A549 treated with DMSO at 1 μM for 4 hours (cell line): ENCODE measurements at places on chromosomes 12 and 14. TPM values are rescaled to one million over a fixed set of nuclear protein-coding genes. Genes with fewer than 3 reads are reported as not detected.

Gene ZDHHC17
- total RNA-seq, result 8.8 to 19.6 TPM (median 12.1 TPM) in 5 replicates

Gene A2ML1
- not detected in 5 replicates for total RNA-seq

Gene RERGL
- total RNA-seq, result not detected in 5 replicates

Gene SLC4A8
- total RNA-seq, result 1.0 to 2.6 TPM (median 1.6 TPM) in 5 replicates

Gene NEMP1
- total RNA-seq, result 15.1 to 21.3 TPM (median 17.3 TPM) in 5 replicates

Gene CEP170B
- total RNA-seq, result 19.3 to 26.4 TPM (median 23.0 TPM) in 5 replicates
